ENCODE measurements at places on chromosomes 7 and 10.

DNA sequence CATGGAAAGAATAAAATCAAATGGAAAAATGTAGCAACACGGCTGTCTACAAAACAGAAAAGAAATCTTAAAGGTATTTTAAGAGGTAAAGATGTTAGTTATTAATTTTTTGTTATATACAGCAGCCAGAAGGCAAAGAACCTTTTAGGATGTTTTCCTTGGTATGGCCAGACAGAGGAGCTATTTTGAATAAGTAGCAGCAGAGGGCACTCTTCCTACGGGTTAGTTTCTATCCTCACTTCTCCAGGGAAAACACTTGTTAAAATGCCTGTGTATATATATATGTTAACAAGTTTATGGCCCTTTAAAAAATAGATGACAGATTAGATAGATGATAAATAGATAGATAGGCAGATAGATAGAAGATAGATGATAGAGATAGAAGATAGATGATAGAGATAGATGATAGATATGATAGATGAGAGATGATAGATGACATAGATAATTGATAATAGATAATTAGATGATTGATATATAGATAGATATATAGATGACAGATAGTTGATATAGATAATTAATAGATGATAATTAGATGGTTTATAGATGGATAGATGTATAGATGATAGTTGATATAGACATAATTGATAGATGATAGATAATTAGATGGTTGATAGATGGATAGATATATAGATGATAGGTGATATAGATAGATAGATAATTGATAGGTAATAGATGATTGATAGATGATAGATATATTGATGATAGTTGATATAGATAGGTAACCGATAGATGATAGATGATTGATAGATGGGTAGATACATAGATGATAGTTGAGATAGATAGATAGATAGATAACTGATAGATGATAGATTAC, 57.8 kb upstream of the WIPF3 start:
- DNase-seq = peak; percentile 78

DNA sequence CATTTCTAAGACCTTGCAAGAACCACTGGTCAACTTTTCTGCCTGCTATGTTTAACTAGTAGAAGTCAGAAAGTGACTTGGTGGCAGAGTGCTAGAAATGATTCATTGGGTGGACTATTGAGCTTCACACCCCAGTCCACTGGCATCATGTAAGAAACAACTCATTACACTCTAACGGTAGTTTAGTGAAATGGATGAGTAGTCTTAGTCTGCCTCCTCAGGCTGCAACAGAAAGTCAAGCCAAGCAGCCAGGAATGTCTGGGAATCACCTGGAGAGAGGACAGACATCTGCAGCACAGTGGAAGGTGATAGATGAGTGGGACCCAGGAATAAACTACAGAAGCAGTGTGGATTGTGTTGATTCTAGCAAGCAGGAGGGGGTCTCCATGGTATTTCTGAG, 125.4 kb downstream of the AUTS2 start:
- DNase-seq = no peak

GRCh38 chr7:826230-826917, 5.9 kb upstream of the SUN1 start:
- no peak for DNase-seq

DNA sequence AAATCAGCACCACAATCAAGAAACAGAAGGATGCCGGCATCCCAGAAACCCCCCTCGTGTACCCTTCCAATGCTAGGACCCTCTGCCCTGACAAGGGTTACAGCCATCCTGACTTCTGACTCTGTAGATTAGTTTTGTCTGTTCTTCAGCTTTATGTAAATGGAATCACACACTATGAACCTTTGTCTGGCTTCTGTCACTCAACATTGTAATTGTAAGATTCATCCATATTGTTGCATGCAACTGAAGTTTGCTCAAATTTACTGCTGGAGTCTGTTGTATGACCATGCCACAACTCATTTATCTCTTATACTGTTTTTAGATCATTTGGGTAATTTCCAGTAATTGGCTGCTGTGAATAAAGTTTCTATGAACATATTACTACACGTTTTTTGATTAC, 8.4 kb downstream of the IKZF5 start:
- DNase-seq = no peak

DNA sequence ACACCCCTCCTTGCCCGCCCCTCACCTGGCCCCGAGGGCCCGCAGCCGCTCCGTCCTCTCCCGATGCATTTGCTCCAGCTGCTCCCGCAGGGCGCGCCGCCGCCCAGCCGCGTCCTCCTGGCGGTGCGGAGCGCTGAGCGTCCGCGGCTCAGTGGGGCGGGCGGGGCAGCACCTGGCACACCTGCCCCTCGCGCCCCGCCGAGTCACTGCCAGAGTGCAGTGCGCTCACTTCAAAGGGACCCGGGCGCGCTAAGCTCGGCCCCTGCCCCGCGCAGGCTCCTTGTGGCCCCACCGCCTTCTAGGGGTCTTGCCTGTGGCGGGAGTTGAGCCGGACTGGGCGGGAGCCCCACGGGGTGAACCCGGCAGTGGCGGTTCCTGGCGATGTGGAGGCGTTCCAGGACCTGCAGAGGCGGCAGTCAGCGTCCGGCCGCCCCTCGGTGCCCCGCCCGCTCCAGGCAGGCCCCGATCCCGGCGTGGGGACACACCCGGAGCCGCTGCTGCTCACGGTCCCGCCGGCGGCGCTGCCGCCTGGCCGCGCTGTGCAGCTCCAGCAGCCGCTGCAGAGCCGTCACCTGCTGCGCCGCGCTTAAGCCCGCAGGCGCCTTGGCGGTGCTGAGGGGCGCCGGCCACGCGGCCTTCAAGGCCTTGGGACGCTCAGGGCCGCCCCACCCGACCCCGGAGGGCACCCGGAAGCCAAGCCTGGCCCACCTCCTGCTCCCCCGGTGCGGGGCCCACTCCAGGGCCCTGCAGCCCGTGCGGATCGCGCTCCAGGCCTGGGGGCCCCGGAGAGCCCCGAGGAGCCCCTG, 6.7 kb downstream of the ATP6V1F start:
- DNase-seq = peak; percentile 59

DNA sequence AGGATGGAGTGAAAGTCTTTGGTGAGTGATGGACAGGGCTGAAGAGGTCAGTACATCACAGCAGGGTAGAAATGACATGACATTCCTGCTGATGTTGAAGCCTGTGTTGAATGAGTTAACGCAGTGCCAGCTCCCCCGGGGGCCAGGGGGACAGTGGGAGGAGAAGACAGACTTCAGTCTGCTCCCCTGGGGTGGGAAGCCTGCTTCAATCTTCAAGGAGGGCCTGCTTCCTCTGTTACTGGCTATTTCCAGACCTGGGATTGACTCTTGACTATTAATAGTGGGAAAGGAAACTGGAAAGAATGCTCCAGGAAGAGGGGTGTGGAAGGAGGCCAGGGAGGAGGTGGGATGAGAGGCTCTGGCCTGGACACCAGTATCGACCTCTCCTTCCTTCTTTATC, 27.2 kb downstream of the PODXL start:
- no peak for DNase-seq
